ENCODE measurements at places on chromosomes 4 and X.

DNA sequence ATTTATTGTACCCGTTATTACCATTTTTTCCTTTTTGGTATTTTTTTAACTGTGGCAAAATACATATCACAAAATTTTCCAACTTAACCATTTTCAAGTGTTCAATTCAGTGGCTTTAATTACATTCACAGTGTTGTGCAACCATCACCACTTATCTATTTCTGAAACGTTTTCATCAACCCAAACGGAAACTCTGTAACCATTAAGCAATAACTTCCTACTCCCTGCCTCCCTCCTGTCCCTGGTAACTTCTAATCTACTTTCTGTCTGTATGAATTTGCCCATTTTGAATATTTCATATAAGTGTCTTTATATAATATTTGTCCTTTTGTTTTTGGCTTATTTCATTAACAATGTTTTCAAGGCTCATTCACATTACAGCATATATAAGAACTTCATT, 57.4 kb upstream of the MSN start:
- no peak for DNase-seq

DNA sequence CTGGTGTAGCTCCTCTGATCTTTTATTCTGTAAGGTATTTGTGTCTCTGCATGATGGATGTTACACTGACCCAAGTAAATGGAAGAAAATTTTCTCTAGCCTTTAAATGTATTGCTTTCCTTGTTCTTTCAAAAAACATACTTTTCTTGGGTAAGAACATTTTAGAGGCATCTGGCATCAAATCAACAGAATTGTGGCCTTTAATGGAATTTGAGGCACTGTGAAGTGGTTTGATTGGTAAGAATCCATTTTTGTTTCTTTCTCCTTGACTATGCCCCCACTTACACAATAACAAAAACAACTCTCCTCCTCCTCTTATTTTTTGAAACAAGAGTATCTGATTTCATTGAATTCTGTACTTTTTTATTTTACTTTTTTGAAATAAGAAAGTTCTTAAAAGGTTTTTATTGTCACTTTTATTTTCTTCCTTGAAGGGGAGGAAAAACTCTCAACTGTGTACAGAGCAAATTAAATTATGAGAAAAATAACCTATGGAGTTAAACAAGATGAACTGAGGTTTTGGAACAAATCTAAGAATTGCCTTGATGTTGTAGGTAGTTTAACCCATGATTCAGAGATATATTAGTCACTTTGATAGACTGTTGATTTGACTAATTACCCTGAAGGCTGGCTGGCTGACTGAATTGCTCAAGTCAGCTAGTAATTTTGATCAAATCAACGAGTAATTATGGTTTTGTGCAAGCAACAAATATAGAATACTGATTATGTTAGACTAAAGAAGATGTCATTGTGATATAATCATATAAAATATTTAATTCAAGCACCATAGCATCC, 146.4 kb downstream of the FHIP1A start:
- DNase-seq, result no peak

GRCh38 chr4:164467493-164467892, 286.4 kb upstream of the SMIM31 start:
- DNase-seq, result no peak

- no peak for DNase-seq
Observed at GRCh38 chr4:105184316-105184980, 37.8 kb downstream of the TET2 start.

- DNase-seq, result no peak
Observed at GRCh38 chrX:24925430-24925829, 90.3 kb downstream of the ARX start.

DNA sequence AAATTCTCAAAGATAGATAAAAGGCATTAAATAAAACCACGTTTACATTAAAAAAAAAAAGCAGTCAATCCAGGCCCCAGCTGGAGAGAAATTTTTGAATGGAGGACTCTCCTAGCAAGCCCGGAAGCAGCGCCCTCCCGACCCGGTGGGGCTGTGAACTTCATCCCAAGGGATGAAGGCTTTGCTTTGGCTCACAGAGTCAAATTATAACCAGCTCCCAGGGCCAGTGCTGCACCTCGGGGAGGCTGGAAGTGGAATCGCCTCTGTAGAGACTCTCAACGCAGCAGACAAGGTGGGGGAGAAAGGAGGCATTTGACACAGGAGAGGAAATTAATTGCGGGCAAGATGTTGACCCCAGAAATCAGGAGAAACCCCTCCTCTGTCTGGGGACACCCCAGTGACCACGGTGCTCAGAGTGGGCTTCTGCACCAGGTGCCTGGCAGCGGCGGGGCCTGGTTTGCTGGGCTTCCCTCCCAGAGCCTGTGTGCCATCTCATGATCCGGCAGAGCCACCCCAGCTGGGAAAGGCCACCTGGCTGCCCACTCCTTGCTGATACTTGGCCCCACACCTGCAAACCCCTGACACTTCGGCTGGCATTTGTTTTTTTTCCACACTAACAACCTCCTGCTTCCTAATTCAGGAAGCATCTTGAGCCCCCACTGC, 71.7 kb downstream of the ABLIM2 start:
- DNase-seq, result no peak

All from stimulated activated CD8-positive, alpha-beta memory T cell treated with anti-CD3 and anti-CD28 coated beads, Interleukin-7, amount 100 ng/mL, for 24 hours (primary cell).